ENCODE measurements at places on chromosomes 12 and 14.

DNA sequence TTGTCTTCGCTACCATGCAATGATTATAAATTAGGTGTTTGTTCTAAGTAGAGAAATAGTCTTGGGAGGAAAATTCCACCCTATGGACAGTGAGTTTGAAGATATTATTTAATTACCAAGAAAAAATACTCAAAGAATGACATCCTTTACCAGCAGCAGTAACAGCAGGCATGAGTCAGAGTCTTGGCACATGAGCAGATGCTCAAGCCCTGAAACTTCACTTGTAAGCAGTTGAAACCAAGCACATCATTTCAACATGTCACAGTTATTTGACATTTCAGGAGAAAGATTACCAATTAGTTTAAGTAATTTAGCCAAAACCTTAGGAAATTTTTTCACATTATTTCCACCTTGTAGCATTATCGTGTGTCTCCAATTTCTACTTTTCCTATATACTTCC is 99.2 kb downstream of the C12orf50 start:
- DNase-seq = no peak

GRCh38 chr14:34328178-34328577 is 133.9 kb downstream of the SPTSSA start:
- DNase-seq = no peak

GRCh38 chr12:51914034-51914923 is 7.0 kb downstream of the ACVRL1 start:
- DNase-seq = no peak

DNA sequence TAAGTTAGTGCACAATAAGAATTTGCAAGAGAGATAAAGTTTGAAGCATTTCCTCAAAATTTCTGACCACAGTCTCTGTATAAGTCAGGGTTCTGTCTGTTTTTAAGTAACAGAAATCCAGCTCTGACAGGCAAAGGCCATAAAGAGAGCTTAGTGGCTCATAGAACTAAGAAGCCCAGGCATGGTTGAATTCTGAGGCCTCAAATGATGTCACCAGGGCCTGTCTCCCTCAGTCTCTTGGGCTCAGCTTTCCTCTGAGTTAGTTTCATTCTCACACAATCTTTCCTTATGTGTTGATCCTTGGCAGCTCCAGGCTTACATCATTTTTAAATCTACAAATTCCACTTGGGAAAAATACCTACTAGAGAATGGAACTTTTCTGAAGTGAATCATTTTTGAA is 173.4 kb upstream of the ATP2B1 start:
- peak; percentile 17 for DNase-seq

GRCh38 chr12:101097829-101098580 is 112.0 kb downstream of the SLC5A8 start:
- DNase-seq = no peak

- no peak for DNase-seq
Measured at GRCh38 chr14:93784878-93785277, 3.4 kb downstream of the PRIMA1 start.

DNA sequence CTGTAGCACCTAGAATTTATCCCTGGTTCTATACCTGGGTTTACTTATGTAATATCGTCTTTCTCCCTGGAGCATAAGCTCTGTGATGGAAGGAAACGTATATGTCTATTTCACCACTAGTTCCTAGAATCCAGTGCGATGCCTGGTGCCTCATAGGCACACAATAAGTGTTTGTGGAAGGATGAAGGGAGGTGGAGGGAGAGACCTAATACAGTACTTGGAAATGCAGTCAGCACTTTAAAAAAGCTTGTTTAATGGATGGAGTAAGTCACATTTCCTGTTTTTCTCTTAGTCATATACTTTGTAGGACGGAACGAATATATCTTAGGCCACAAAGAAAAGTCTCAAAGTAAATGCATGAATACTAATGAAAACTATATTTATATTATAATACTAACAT is 186.5 kb upstream of the HMGA2 start:
- no peak for DNase-seq

- no peak for DNase-seq
Measured at GRCh38 chr12:123105211-123105826, 45.6 kb downstream of the PITPNM2 start.

DNA sequence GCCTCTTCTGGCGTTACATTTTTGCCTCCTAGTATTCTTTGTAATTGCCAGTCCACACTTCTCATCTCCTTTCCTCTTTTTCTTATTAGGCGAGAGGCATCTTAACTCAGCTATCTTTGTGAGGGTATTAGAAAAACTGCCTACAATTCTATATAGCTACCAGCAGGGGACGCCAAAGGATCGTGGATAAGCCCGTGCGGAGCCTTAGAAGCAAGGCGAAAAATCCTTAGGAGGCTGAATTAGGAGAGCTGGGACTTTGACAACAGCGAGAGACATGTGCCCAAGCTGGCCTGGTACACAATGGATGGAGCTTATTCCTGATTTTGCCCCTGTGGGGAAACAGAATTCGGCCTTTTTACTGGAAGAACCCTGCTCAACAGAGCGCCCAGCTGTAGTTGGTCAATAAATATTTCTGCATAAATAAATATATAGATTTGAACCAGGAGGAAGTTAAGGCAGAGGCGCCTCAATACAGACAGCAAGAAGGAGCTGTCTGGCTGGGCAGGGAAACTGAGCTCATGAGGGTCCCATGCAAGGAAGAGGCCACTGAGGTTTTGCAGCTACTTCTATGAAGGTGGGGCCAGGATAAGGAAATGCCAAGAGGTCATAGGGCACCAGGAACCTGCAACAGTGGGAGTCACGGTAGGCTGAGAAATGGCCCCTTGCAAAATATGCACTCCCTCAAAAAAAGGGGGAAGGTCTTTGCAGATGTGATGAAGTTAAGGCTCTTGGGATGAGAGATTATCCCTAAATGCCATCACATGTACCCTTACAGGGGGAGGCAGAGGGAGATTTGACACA is 14.6 kb upstream of the RBM19 start:
- peak; percentile 35 for DNase-seq

- no peak for DNase-seq
Measured at GRCh38 chr12:107511292-107511691, 174.3 kb upstream of the PWP1 start.

DNA sequence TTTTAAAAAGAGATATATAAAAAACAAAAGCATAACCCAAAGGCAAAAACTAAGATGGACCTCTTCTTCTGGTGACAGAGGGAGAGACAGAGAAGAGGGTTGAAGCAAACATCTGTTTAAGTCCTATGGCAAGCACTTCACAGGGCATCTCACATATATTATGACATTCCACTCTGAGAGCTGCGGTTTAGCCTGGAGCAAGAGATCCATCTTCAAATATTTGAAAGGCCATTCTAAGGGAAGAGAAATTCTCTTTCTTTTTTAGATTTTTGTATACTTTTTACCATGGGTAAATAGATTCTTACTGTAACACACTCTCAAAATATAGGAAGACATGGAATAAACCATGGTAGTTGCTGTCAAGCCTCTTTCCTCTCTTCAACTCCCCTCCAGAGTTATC is 204.1 kb downstream of the GXYLT1 start:
- DNase-seq = no peak

GRCh38 chr12:7645395-7646177 is 20.1 kb downstream of the APOBEC1 start:
- peak; percentile 48 for DNase-seq

GRCh38 chr14:105317546-105317945 is 3.0 kb downstream of the PACS2 start:
- peak; percentile 86 for DNase-seq

DNA sequence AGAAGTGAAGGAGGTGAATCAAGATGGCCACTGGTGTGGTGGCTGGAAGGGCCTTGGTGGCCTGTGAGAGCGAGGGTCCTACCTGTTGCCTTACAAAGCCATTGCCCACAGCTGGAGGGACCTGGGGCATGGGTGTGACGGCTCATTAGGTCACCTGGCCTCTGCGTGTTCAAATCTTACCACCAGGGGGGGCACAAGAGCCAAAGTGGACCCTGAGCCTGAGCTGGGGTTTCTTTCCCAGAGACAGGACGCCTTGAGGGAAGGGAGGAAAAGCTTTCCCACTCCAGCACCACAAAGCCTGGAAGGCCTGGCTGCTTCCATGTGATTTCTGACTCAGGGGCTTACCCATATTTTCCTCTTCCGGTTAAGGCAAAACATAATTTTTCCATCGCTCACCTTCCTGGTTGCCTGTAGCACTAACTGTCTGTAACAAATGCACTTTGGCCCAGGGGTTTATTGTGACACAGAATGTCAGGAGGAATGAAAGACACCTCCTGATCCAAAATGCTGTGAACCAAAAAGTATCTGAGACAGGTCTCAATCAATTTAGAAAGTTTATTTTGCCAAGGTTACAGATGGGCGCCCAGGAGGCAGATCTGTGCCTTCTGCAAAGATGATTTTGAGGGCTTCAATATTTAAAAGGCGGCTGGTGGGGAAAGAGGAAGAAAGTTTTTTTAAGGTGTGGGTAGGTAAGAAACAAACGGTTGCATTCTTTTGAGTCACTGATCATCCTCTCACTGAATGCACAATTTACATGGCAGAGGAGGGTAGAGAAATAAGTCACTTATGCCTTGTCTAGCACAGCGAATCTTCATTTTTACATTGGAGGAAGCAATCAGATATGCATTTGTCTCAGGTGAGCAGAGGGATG is 4.3 kb upstream of the CD9 start:
- DNase-seq = peak; percentile 98

GRCh38 chr14:71362920-71363584 is 455.8 kb downstream of the PCNX1 start:
- DNase-seq = no peak

DNA sequence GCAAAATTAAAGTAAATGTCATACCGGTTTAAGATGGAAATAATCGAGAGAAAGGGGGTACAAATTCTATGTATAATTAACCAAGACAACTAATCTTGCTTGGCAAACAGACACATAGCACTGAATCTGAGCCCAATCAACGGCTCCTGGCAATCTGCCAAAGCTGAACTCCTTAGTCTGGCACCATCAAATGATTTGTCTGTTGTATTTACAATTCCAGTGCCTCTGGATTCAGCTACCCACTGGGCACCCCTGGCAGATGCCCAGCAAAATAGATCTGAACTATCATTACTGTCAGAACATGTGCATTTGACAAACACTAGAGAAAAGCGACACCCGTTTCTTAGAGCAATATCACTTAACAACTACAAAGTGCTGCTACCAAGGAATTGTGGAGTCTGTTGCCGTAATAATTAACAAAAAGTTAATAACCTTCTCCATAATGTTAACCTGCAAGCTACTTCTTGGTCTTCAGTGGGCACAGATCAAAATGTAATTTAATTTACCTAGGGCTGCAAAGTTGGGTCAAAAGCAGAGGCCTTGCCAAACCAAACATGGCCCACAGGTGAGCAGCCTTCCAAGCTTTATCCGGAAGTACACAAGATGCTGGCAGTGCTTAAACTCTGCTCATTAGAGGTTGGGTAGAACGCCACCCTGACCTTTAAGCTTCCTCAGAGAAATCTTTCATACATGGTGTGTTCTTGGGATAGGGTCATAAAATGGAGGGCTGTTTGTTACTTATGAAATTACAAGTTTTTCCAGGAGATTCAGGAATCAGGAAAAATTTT is 7.6 kb downstream of the EGLN3 start:
- DNase-seq = no peak

DNA sequence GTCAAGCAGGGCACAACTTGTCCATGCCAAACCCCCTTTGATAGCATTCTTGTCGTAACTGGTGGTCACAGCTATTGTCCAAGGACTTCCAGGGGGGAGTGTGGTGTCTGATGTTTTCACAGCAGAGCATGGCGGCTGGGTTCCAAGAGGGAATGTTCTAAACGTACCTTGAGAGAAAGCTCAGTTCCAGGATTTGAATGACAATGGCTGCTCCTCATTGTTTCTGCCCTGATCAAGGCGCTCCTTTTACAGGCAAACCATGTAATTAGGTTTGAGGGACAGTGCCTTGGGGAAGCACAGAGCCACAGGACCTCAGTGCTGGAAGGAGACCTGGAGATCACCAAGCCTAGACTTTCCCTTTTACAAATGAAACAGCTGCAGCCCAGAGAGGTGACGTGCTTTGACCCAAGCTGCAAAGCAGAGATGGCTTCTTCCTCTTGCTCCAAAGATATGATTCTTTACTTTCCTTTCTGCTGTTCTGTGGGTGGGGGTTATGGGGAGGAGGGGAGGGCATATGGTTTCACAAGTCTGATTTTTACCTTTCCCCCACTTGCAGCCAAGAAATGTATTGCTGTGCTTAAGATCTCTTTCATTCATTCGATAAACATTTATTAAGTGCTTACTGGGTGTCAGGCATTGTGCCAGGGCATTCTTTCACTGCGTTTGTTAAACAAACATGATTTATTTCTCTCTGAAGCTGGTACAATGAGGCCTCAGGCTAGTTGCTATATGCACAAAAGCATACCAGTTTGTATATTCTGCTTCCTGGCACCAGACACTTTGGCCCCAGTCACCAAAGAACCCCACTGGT is 172.8 kb downstream of the KTN1 start:
- peak; percentile 8 for DNase-seq

DNA sequence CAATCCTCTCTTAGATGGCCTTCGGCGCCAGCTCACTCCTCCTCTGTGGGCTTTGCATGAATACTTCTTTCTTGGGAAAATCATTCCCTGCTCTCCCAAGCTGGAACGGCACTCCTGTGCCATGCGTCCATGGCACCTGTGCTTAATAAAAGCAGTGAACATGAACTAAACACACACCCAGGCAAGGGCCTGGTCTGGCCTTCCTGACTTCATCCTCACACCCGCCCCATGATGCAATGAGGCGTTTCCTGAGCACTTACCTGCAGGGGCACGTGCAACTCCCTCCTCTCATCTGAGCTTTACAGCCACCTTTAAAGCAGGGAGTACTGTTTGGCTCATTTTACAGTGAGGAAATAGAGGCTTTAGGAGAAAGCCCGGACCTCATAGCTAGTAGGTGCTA is 219.8 kb downstream of the SLC41A2 start:
- no peak for DNase-seq

GRCh38 chr12:123393747-123394146 is 9.8 kb downstream of the KMT5A start:
- no peak for DNase-seq

- DNase-seq = peak; percentile 51
Measured at GRCh38 chr12:1837541-1838204, 17.3 kb downstream of the LRTM2 start.

- no peak for DNase-seq
Measured at GRCh38 chr14:74313601-74314000, 10.9 kb upstream of the ABCD4 start.

DNA sequence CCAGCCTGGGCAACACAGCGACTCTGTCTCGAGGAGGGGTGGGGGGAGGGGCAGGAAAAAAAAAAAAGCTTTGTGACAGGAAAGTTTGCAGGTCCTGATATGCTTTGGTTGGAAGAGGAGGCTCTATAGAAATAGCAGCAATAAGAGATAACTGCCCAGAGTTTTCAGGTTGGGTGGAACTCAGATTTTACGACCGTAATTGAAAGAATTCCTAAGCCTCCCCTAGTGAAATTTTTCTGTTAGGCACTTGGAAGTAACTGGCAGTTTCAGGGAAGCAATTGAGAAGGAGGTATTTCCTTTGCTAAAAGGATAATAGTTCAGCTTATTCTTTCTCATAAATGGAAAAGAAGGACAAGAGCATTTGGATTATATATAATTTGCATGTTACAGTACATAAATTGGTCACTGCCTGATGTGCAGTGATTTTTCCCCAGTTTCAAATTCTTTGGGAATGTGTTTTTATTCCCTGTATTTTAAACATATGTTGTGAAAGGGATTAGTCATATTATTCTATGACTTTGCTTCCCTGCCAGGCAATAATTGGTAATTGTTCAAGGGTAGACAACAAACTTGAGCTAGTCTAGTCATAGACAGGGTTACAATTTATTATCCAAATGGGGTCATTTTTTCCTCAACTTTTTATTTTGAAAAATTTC is 452.8 kb downstream of the AEBP2 start:
- DNase-seq = no peak

Data from hepatic stellate cell (primary cell).